ENCODE measurements at places on chromosomes 11 and 22.

GRCh38 chr11:2149864-2150847 is 10.9 kb downstream of the INS start:
- peak; percentile 75 for DNase-seq

DNA sequence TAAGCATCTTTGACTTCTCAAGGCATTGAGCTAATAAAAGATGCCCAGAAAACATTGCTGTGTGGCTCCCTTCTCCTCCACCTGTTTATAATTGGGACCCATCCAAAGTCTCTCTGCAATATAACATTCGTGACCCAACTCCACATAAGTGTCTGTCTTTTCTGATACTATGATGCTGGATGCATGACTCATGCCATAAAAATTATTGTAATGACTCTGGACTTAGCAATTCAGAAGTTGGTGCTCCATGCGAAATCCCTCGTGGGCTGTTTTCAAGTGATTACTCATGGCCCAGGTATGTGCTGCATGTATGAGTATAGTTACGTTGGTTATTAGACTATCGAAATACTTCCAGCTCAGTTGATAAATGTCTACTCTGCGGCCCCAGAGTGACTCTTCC is 11.7 kb downstream of the FJX1 start:
- peak; percentile 96 for DNase-seq

GRCh38 chr11:63931045-63931444 is 7.8 kb upstream of the NAA40 start:
- peak; percentile 37 for DNase-seq

GRCh38 chr11:59216641-59217564 is 4.2 kb upstream of the MPEG1 start:
- DNase-seq = peak; percentile 63

- no peak for DNase-seq
Observed at GRCh38 chr11:128285321-128285720, 302.0 kb downstream of the ETS1 start.

DNA sequence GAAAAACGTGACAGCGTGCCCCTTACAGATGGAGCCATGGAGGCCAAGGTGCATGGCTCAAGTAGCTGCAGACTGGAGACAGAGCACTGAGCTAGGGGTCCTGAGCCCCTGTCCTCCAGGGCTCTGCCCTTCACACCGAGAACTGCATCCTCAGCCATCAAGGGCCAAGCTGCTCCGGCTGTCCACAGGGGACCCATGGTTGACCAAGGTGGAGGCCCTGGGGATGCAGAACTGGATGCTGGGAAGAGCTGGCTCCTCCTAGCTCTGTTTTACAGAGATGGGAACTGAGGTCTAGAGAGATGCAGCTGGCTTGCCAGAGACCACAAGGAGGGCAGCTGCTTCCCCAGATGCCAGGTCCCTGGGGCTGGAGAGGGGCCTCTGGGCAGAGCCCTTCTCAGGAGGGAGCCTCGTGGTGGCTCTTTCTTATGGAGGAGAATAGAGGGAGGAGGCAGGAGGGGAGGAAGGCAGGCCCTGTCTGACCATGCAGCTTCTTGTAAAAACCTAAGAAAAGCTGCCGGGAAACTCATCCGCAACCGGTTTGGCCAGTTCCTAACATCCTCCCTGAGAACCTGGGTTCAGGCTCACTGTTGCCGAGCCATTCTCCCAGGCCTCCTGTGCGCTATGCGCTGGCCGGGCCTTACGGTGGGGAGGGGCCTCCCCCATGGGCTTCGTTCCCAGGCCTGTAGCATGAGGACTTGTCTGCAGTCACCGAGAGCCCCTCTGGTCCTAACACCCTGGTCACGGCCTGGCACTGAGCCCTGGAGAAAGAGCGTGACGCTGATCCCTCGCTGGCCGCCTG is 80.6 kb downstream of the WNT7B start:
- DNase-seq = no peak

- no peak for DNase-seq
Observed at GRCh38 chr11:122100756-122101080, 15.3 kb downstream of the BLID start.

- peak; percentile 14 for DNase-seq
Observed at GRCh38 chr22:50403701-50404101, 60.6 kb downstream of the PPP6R2 start.

DNA sequence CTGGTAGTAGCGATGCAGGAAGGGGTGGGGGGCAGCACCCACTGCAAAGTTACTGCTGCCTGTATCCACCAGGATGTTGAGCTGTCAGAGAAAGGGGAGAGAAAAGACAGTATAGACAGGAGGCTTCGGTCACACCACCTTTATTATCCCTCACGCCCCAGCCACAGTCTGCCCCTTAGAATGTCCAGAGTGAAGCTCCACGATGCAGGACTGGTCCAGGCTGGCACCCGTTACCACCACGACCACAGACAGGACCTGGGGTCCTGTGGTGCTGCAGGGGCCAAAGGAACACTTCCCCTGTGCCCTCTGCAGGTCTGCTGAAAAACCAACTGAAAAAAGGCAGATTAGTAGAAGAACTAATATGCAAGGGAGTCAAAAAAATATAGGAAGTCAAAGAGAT is 5.7 kb downstream of the BACE1-AS start:
- no peak for DNase-seq

DNA sequence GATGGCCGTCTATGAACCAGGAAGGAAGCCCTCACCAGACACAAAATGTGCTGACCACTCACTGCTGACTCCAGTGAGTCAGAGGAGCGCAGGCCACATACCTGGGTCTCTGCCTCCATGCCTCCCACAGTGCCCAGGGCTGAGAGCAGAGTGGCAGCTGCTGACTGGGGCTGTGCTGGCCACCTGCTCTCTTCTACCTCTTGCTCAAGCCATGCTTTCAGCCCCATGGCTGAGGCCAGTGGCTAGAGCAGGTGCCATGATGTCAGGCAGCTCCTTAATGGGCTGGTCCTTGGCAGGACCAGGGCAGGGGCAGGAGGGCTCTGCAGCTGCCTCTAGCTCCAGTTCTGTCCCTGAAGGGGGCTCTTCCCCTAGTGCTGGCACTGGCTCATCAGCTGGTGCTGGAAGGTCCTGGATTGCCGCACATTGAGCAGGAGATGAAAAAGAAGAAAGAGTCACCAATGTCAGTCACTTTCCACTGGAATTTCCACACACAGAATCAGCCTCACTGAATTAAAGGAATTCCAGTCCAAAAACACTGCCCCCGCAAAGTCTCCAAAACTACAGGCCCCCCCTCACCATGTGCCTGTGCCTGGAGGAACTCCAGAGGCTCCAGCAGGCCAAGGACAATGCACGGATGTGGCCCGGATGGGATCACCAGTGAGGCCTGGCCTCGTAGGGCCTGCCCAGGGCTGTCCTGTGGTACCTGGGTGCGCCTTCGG is 86.4 kb downstream of the GGTLC2 start:
- no peak for DNase-seq

- peak; percentile 55 for DNase-seq
Observed at GRCh38 chr11:3775736-3776406, 21.5 kb downstream of the NUP98 start.

Measured in fibroblast of villous mesenchyme (primary cell).